ENCODE measurements at places on chromosomes 5 and 9. TPM values are rescaled to one million over a fixed set of nuclear protein-coding genes. Genes with fewer than 3 reads are reported as not detected.

GRCh38 chr5:131019601-131020315, 145.3 kb downstream of the HINT1 start:
- DNase-seq, result no peak

DNA sequence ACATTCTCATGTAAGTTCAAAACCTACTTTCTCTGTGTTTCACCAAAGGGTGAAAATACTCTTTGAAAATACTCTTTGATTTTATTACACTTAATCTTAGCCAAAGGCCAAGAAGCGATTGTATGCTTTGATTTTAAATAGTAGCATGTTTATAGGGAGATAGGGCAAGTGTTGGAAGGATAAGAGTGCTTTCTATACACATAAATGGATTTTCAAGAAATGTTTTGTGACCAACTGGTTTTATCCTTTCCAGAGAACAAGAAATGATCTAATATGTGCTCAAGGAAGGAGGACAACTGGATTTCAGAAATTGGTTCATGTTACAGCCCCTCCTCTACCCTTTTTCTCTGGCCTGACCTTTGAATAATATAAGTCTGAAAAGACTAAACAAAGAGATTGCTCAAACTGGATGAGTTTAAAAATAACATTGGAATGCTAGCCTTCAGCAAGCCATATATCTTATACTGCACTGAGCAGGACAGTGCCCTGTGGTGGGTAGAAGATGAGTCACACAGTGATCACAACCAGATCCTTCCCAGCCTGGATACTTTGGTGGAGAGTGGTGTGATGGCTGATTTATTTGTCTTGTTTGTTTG, 13.1 kb downstream of the PALM2AKAP2 start:
- DNase-seq, result no peak

The BTNL8 gene
- 14.7 TPM for total RNA-seq

DNA sequence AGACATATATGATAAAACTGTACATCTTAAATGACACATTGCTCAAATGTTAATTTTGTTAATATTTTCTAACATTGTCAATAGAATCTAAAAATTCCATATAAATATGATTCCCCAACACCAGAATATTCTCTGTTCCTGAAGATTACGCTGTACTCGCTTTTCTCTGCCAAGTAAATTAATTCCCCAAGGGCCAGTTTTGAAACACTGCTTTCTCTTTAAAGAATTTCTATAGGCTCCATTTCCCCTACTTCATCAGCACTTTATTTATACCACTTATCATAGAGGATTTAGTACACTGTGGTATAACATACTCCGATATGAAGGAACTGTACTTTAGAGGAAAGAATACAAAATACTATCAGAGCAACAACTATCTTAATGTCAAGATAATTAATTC, 101.4 kb upstream of the ACOT12 start:
- no peak for DNase-seq

GRCh38 chr5:1278656-1279442, 16.0 kb downstream of the TERT start:
- no peak for DNase-seq

DNA sequence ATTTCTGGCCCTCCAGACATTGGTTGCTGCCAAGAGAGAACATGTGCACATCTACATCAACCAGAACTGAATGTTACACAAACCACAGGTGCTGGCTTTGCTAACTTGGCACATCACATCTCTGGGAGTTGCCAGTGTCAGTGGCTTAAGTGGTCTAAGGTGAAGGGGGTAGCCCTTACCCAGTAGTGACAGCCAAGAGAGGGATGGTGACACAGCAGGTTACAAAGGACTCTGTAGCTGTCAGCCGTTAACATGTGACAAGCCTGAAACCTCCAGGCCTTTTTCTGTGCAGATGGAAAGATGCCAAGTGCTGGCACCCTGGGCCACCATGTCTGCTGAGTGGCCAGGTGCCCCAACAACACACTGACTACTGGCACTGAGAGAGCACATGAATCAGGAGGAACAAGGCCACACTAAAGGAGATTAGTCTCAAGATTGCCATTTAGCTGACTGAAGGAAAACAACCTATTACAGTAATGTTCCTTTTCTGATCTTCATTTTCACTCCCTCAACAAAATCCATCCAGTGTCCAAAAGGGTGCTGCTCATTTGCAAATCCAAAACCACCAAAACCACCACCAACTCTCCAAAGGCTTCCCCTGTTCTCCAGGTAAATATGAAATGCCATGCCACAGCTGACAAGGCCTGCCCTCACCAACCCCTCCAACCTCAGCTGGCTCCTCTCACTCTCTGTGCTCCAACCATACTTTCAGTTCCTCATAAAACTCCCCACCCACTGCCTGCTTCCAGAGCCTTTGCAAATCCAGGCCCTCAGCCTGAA, 20.2 kb downstream of the SIL1 start:
- DNase-seq, result no peak

- no peak for DNase-seq
Observed at GRCh38 chr5:95899006-95899405, 62.6 kb downstream of the ELL2 start.

The FAM221B gene
- 7.2 TPM for total RNA-seq

DNA sequence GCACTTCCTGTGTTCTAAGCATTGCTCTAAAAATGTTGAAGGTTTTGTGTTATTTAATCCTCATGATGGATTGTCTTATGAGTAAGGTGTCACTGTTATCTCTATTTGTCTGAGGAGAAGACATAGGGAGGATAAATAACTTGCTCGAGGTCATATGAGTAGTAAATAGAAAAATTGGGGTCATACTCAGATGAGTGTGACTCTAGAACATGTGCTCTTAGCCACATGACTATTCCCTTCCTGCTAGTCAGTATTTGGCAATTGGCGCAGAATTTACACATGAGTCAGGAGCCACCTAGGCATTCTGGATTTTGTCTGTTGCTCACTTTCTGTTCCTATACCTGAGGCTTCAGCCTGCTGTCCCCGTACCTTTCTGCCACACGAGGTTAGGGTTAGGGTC, 234.6 kb upstream of the CD180 start:
- no peak for DNase-seq

The CCDC171 gene
- total RNA-seq, result 21.4 TPM

DNA sequence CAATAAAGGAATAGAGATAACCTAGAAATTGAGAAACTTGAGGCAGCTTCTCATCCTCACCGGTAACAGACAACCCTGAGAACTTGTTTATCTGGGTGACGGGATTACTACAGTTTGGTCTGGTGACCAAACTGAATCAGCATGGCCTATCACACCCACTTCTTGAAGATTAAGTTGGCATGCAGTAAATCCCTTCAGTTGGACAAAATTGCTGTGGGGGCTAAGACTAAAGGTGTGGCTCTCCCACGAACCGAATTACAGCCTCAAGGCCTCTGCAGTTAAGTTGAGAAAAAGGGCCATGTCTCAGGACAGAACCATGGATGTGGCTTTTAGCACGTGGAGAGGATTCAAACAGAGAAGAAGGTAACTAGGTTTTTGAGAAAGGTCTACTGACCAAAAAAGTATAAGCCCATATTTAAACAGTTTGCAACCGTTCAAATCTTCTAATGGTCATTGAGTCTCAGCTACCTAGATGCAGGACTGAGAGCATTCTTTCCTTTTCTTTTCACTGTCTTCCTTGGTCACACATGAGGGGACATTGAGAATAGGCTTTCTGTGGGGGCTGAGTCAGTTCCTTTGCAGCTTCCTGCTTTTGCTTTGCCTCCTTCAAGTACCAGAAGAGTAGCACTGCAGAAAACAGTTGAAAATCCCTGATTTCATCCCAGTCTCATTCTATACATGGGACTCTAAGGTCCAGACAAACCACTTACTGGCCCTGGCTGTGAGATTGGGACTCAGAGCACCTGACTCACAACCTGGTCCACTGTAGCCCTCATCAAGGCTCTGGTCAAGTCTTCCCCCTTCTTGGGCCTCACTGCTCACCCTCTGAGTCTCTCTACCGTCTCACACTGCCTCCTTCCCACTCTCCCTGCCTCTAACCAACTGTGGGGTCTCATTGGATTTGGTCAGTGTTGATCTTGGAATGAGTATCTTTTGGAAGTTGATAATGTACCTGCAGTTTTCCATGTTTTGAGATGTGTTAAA, 30.9 kb downstream of the PDE6A start:
- no peak for DNase-seq

- DNase-seq, result no peak
Observed at GRCh38 chr9:116178481-116179211, 25.1 kb downstream of the PAPPA start.

All from testis (tissue), 5 donors.